Breast epithelium (tissue), 4 donors: ENCODE measurements at places on chromosomes 7 and 10. TPM values are rescaled to one million over a fixed set of nuclear protein-coding genes. Genes with fewer than 3 reads are reported as not detected.
A peak's percentile ranks its signal among the peaks of the same experiment; 100 is the strongest.

PLCE1 gene
- 14.1 TPM for total RNA-seq

EPHA1 gene
- 15.4 TPM for total RNA-seq

DNA sequence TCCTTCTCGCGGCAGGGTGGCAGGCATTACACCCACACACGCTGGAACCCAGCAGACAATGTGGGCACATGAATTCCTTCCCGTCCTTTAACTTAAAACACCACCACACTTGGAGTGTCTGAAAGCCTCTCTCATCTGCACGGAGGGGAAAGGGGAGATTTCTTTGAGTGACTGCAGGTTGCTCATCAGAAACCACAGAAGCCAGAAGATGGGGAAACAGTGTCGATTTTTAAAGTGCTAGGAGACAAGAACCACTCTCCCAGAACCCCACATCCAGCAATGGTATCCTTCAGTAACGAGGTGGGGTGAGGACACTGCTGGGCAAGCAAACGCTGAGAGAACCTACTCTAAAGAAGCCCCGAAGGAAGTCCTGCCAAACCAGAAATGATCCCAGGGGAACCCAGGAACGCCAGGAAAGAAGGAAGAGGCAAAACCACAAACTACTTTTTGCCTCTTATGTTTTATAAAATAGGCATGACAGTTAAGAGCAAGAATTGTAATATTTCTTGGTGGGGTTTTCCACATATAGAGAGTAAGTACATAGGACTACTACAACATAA is 254.3 kb downstream of the ELFN1 start:
- H3K4me3 ChIP-seq, result no peak overlapping the region
- no peak overlapping the region for H3K27ac ChIP-seq
- H3K36me3 ChIP-seq, result no peaks in the 10 kb centered on the region
- DNase-seq, result no peak
- H3K4me1 ChIP-seq, result no peaks in the 10 kb centered on the region

DNA sequence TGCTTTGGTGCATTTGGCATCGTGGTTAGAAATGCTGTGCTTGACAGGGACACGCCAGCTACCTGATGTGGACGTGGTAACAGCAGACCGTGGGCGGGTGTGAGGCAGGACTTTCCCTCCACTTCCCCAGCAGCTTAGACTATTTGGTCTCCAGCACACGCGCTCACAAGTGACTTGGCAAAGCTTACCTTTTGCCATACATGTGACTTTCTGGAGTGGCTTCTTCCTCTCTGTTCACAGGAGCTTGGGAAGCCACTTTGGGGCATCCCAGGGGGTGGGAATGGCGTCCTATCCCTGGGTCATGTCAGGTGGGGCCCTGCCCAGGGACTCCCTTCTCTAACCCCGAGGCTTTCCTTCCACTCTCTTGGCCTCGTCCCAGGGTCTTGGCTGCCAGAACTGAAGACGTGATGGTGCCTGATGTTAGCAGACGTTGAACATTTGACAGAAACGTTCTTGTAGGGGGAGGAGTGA is 228.7 kb upstream of the KLF6 start:
- H3K27me3 ChIP-seq, result no peaks in the 10 kb centered on the region
- H3K27ac ChIP-seq, result no peak overlapping the region
- no peaks in the 10 kb centered on the region for H3K4me1 ChIP-seq
- H3K4me3 ChIP-seq, result no peak overlapping the region
- no peak for DNase-seq

DNA sequence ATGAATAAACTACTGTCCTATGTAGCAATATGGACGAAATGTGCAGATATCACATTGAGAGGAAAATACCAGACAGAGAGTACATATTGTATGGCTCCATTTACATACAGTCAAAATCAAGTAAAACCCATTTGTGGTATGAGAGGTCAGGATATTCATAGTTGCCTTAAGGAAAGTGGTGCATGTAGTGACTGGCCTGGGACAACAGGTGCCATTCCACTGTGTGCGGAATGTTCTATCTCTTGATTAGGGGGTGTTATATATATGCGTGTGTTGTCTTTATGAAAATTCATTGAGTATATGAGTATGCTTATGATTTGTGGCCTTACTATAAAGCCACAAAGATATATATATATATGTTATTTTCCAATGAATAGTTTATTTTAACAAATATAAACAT is 964.0 kb downstream of the SORCS3 start:
- H3K4me3 ChIP-seq, result no peak overlapping the region
- H3K27me3 ChIP-seq, result no peaks in the 10 kb centered on the region
- H3K36me3 ChIP-seq, result no peaks in the 10 kb centered on the region
- no peaks in the 10 kb centered on the region for H3K4me1 ChIP-seq

GRCh38 chr7:139871331-139871730 is 42.3 kb downstream of the TBXAS1 start:
- H3K27ac ChIP-seq, result no peak overlapping the region
- H3K27me3 ChIP-seq, result no peaks in the 10 kb centered on the region
- no peak for DNase-seq
- no peaks in the 10 kb centered on the region for H3K4me1 ChIP-seq

OPN4 gene
- total RNA-seq, result not detected

FAM237B gene
- total RNA-seq, result not detected

GRCh38 chr7:118573085-118573484 is 348.6 kb downstream of the ANKRD7 start:
- no peaks in the 10 kb centered on the region for H3K36me3 ChIP-seq
- DNase-seq, result no peak
- no peak overlapping the region for H3K27ac ChIP-seq
- no peaks in the 10 kb centered on the region for H3K27me3 ChIP-seq

- H3K4me3 ChIP-seq, result no peak overlapping the region
- DNase-seq, result no peak
- H3K27ac ChIP-seq, result no peak overlapping the region
- no peaks in the 10 kb centered on the region for H3K36me3 ChIP-seq
- no peaks in the 10 kb centered on the region for H3K27me3 ChIP-seq
- no peaks in the 10 kb centered on the region for H3K4me1 ChIP-seq
Measured at GRCh38 chr7:157079116-157079515, 59.6 kb upstream of the UBE3C start.

NME8 gene
- not detected for total RNA-seq

DNA sequence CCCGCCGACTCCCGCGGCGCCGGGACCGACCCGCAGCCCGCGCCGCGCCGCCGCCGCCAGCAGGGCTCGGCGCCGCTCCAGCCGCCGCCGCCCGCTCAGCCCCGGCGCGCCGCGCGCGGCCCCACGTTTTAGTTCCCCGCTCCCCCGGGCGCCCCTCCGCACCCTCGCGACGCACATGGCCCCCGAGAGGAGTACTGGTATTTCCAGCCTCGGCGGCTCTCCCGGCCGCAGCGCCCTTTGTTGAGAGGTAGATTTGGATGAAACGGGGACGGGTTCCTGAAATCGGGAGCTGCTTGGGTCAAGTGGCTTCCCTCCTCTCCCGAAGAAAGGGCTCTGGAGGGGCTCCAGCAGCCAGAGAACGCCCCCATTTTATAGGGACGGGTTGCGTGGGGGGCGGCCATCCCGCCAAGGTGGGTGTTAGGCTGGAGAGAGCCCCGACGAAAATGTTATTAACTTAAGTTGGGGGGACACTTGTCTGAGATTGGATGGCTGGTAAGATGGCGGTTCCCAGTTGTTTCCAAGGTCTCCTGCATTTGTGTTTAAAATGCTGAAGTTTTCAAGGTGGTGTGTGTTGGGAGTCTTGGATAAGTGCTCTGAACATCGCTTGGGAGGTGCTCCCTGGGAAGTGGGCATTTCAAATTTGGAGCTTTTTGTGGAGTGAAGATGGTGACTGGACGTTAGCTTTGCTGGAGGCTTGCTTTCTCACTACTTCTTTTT is 1.2 kb downstream of the BMI1 start:
- no peak overlapping the region for H3K27ac ChIP-seq
- H3K27me3 ChIP-seq, result peaks cover 3% of the 10 kb centered on the region
- H3K4me3 ChIP-seq, result peak overlapping the region; percentile 81
- no peak for DNase-seq
- H3K4me1 ChIP-seq, result no peaks in the 10 kb centered on the region
- H3K36me3 ChIP-seq, result no peaks in the 10 kb centered on the region

DNA sequence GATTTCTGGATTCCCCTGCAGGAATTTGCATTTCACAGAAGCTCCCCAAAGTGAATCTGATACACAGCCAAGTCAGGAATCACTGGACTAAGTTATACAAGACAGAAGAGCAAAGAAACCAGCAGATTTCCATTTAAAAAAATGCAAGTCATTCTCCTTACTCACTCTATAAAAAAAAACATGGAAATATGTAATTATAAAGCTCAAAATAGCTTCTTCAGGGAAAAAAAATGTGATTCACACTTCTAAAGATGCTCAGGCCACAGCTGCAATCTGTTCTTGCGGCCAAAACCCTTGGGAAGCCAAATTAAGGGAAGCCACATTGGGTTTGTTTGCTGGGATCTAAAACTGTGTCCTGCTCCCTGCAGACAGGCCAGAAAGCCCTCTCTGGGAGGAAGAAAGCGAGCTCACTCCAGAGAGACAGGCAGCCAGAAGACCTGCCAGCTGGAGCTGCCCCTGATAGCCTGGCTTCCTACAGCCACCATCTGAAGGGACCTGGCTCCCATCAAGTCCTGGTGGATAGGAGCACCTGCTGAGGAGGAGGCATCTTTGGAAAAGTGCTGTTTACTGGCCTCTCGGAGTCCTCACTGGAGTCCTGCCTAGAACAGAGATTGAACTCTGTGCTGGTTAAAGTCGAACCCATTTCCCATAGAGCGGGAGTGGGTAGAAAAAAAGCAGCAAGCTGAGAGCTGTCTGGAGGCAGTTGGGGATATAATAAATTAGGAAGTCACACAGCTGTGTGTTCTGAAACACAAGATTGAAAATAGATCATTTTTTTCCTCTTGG is 359.2 kb upstream of the AOAH start:
- H3K27ac ChIP-seq, result peak overlapping the region; percentile 69
- H3K27me3 ChIP-seq, result no peaks in the 10 kb centered on the region
- H3K4me3 ChIP-seq, result no peak overlapping the region
- no peak for DNase-seq
- no peaks in the 10 kb centered on the region for H3K4me1 ChIP-seq

- H3K27ac ChIP-seq, result no peak overlapping the region
- no peaks in the 10 kb centered on the region for H3K27me3 ChIP-seq
- DNase-seq, result no peak
- no peaks in the 10 kb centered on the region for H3K4me1 ChIP-seq
- no peaks in the 10 kb centered on the region for H3K36me3 ChIP-seq
Measured at GRCh38 chr10:55019439-55019838, 218.4 kb upstream of the PCDH15 start.

DNA sequence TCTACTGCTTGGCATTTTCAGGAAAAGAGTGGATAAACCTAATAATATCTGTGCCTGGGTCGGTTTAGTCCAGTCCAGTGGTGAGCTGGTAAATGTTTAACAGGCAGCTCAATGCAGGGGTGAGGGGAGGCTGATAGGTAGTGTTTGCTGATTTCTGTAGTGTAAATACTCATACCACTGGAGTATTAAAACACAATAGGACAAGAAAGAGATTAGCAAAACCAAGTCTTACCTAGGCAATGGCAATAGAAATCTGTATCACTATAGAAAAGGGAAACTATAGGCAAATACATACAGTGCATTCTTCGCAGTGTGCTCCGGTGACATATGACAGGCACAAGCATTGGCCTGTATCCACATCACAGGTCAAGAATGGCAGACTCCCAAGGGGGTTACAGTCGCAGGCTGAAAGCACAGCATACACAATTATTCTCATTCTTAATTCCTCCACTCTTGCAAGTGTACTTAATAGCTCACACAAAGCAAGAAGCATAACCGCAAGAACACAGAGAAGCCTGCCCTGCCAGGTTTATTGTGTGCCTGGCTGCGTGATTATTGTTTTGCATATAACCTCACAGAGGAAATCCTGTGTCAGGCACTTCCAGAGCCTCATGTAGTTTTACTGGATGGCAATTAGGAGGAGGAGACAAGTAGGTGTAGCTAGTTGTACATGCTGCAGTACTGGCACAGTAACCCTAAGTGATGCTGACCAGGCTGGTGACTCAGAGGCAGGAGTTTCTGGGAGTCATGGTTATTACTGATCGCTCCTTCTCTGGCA is 35.0 kb downstream of the LAMB4 start:
- H3K4me3 ChIP-seq, result no peak overlapping the region
- H3K36me3 ChIP-seq, result no peaks in the 10 kb centered on the region
- DNase-seq, result peak; percentile 35
- peak overlapping the region; percentile 57 for H3K27ac ChIP-seq

DNA sequence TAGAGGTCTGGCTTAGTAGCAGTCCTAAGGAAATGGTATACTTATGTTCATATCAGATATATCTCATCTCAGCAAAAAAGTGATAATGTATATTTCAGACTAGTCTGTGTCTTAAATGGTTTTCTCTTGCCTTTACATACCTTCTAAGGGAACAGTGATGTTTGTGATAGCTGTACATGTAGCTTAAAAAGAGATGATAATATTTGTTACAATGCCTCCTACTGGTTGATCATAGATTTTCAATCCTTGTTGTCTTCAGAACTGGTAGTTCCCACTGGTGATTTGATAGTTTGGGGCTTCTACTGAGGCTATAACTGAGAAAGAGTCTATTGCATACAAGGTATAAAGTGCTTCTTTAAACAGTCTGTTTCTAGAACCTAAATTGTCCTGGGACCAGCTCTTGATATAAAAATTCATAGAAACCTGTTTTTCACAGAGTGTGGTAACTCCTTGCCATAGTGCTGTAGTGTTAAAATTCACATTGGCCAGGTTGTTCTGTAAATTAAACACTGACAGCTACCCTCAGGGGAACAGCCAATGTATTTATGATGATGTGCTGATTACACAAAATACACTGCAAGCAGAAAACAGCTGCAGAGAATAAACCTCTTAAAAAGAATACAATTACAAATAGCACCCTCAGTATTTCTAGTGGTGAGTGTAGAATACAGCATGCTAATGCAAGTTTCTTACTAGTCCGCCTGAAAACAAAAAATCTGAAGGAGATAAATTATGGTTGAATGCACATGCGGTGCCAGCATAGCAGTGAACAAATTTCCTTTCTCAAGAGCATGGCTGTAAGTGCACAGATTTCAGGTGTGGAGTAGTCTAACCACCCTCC is 90.3 kb downstream of the BTRC start:
- no peaks in the 10 kb centered on the region for H3K27me3 ChIP-seq
- H3K4me1 ChIP-seq, result no peaks in the 10 kb centered on the region
- DNase-seq, result no peak
- no peak overlapping the region for H3K27ac ChIP-seq

TEX36 gene
- not detected for total RNA-seq

- no peaks in the 10 kb centered on the region for H3K36me3 ChIP-seq
- no peaks in the 10 kb centered on the region for H3K4me1 ChIP-seq
- no peak for DNase-seq
- no peak overlapping the region for H3K4me3 ChIP-seq
Measured at GRCh38 chr7:149826344-149827088, 11.7 kb upstream of the ZNF862 start.

GRCh38 chr7:95772298-95772770 is at the start of gene DYNC1I1:
Gene DYNC1I1, plus strand, starts transcription at chr7:95772554. Its CDS starts 32,176 bp downstream, at chr7:95804730.
- peak within 1 kb of the TSS; percentile 74 for H3K4me3 ChIP-seq
- DNase-seq, result no peak
- H3K36me3 ChIP-seq, result no peaks in the 10 kb centered on the region
- H3K27me3 ChIP-seq, result no peaks in the 10 kb centered on the region
- no peaks in the 10 kb centered on the region for H3K4me1 ChIP-seq
- H3K27ac ChIP-seq, result peak within 1 kb of the TSS; percentile 52

- DNase-seq, result no peak
- H3K27me3 ChIP-seq, result peaks cover 27% of the 10 kb centered on the region
- H3K36me3 ChIP-seq, result no peaks in the 10 kb centered on the region
- H3K4me3 ChIP-seq, result no peak overlapping the region
- no peak overlapping the region for H3K27ac ChIP-seq
Measured at GRCh38 chr7:100723732-100724275, 3.5 kb downstream of the EPO start.
